ENCODE measurements at places on chromosomes 6 and 20.

- no peak for DNase-seq
Measured at GRCh38 chr20:30892541-30893345, 364.7 kb upstream of the DEFB115 start.

GRCh38 chr20:57078116-57078515, 188.3 kb downstream of the BMP7 start:
- DNase-seq: no peak

DNA sequence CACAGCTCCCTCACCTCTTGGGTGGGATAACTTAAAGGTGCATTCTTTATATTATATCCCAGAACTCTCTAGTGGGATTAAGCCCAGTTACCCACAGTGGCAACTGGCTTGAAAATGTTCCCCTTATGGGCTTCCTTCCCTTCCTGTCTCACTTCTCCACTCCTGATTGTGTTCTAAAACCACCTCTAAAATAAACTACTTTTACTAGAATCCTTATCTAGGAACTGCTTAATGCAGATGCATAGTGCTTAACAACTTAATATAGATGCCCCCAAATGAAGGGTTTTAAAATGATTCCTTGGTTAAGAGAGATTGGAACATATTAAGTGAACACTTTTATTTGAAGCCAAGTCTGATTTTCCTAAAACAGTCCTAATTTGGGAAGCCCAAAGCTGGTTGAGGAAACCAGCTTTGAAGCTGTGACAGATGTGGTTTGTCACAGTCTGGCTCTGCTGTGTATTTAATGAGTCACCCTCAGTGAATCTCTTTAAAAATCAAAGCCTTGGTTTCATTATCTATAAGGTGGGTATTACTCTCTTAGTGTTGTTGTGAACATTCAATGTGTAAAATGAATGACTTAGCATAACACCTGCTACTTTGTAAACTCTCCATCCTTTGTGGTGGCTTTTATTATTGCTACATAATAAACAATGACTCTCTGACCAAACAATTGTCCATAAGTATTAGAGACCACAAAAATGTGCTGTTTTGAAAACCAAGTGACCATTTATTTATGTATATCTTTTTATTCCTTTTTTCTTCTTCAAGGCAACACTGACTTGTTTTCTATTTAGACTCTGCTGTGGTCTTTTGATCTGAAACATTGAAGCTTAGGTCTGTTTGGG, 24.4 kb downstream of the PLCB1 start:
- no peak for DNase-seq

DNA sequence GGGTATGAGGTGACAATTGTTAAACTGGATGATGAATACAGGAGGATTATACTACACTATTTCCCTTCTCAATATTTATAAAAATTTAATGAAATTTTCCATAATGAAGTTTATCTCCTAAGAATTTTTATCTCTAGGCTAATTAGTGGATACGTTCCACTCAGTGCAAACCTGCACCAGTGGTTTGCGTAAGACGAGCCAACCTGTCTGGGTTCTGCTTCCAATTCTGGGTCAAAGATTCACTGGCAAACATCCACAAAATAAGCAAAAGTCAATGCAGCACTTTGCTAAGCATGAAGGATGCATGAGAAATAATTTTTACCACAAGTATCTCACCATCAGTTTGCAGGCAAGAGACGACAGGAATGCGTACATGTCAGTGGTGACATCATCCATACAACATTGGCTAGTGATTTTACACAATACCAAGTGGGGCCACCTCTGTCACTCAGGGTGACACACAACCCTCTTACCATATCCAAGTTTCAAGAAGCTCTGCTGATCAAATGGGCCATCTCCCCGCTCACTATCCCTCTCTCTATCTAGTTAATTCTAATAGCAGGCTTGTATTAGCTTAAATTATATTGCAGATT, 51.7 kb downstream of the FAM50B start:
- no peak for DNase-seq

GRCh38 chr6:37673436-37673835, 24.2 kb downstream of the MDGA1 start:
- no peak for DNase-seq

GRCh38 chr6:151160929-151161757, 78.6 kb upstream of the AKAP12 start:
- DNase-seq: no peak

- DNase-seq: no peak
Measured at GRCh38 chr20:63498960-63499337, at the start of gene EEF1A2. Gene EEF1A2, minus strand, starts transcription at chr20:63499083. Its CDS starts 1,320 bp downstream, at chr20:63497763.

DNA sequence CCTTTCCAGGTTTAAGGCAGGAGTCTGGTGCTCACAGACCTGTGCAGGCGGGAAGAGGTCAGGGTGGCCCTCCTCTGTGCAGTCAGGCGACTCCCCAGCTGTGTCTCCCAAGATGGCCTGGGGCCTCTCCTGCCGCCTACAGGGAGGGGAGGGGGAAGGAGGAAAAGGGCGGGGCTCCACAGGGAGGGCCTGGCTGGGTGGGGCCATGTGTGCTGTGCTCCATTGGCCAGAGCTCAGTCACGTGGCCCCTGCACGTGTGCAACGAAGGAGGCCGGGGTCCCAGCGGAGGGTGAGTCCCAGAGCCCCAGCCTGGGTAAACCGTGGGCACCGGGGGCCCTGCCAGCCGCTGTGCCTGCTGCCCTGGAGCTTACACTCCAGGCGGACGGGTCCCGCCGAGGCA, 211.6 kb downstream of the ZDHHC14 start:
- DNase-seq: no peak

DNA sequence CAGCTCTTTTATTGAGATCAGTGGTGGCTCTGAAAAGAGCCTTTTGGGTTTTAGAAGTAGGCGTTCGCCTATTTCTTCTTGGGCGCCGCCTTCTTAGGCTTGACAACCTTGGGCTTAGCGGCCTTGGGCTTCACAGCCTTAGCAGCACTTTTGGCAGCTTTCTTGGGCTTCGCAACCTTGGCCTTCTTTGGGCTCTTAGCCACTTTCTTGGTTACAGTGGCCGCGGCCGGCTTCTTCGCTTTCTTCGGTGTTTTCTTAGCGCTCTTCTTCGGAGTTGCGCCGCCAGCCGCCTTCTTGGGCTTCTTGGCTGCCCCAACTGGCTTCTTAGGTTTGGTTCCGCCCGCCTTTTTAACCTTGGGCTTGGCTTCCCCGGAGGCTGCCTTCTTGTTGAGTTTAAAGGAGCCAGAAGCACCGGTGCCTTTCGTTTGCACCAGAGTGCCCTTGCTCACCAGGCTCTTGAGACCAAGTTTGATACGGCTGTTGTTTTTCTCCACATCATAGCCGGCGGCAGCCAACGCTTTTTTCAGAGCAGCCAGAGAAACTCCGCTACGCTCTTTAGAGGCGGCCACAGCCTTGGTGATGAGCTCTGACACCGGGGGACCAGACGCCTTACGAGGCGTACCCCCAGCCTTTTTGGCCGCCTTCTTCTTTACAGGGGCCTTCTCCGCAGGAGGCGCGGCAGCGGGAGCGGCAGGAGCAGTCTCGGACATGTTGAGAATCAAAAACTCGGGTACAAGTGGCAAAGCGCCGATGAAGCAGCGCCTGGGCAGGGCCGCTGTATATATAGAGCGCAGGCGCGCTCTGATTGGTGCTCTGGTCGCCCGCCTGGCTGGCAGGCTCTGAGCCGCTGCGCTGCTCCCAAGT, 31.3 kb upstream of the HFE start:
- DNase-seq: peak; percentile 96

- no peak for DNase-seq
Measured at GRCh38 chr6:29696147-29697125, 15.5 kb upstream of the ZFP57 start.

GRCh38 chr6:114521926-114522325, 179.1 kb upstream of the HS3ST5 start:
- no peak for DNase-seq

DNA sequence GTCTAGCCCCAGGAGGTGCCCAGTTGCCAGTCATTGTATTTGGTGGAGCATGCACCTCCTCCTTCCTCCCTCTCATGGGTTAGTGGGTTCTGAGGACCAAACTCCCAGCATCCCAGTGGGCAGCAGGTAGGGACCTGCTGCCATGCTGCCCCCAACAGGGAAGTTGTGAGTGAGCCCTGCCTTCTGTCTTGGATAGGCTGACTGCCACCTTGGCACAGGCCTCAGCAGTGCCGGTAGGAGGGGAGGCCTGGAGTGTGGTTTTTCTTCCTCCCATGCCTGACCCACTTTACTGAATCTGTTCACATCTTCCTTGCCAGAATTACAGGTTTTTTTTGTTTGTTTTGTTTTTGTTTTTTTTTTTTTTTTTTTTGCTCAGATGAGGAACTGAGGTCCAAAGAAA, 24.5 kb downstream of the PLCG1 start:
- no peak for DNase-seq

DNA sequence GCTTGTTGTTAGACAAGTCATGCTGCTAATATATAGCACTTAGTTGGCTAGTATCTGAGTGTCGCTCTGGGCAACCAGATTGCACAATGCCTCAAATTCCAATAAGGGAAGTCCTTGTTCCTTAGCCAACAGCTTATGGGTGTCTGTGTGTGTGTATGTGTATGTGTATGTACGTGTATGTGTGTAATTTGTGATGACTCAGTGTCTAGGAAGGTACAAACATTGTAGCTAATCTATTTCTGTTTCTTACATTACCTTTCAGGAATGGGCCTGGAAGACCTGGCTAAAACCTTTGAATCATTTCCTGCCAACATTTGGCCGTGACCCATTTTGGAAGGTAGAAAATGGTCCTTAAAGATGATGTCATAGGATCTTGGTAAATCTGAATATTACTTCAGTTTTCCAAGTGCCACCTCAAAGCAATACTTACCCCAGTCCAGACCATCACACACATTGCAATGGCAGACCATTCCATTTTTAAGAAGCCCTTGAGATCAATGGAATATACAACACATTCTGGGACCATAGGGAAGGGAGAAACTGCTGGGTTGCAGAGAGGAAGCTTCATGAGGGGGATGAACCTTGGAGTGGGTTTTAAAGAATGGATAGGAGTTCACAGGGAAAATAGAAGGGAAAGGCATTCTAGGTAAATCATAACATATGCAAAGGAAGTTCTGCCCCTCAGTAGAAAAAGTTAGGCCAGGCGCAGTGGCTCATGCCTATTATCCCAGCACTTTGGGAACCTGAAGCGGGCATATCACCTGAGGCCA, 25.1 kb downstream of the NEDD9 start:
- DNase-seq: no peak

- DNase-seq: no peak
Measured at GRCh38 chr6:27674882-27675281, 202.0 kb upstream of the ZNF184 start.

DNA sequence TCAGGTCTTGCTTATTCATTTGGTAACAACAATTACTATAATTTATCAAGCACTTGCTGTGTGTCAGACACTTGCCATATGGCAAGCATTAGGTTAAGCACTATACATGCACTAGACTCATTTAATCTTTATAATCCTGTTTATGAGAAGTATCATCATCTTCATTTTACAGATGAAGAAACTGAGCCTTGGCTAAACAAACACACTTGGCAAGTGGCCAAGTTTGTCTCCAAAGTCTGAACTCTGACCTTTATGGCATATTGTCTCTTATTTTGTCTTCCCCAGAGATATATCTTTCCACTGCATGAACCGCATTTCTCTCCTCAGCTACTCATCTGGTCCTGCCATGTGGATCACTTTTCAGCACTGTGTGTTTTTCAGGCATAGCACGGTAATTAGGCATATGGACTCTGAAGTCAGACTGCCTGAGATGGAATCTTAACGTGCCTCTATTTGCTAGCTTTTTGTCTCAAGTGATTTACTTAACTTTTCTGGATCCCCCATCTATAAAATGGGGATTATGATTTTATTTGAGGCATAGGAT, 4.7 kb downstream of the ADGRF5 start:
- no peak for DNase-seq

DNA sequence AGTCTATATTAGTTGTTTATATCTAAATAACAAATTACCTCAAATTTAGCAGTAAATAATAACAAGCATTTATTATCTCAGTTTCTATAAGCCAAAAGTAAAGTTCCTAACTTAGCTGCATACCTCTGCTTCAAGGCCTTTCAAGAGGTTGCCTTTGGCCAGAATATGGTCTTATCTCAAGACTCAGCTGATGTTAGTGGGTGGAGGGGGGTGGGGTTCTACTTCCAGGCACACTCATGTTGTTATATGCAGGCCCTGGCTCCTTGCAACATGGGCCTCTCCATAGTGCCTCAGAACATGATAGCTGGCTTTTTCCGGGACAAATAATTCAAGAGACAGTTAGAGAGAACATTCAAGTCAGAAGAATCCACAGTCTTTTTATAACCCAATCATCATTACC, 266.0 kb downstream of the ADGRB3 start:
- DNase-seq: no peak

DNA sequence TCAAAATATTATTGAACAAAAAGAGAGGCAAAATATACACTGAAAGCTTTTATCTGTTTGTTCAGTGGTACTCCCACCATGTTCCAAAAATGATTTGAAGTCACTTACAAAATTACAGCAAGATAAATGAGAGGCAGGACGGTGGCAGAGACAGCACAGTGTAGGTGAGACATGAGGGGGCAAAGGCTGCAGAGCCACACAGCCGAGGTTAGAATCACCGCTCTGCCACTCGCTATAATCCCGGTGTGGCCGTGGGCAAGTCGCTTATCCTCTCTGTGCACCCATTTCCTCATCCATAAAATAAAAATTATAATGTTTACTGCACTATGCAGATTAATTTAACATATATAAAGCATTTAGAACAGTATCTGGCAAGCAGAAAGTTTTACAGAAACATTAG, 140.1 kb upstream of the BEND6 start:
- no peak for DNase-seq

- DNase-seq: peak; percentile 57
Measured at GRCh38 chr20:20712004-20712473, 405 bp downstream of the RALGAPA2 start.

DNA sequence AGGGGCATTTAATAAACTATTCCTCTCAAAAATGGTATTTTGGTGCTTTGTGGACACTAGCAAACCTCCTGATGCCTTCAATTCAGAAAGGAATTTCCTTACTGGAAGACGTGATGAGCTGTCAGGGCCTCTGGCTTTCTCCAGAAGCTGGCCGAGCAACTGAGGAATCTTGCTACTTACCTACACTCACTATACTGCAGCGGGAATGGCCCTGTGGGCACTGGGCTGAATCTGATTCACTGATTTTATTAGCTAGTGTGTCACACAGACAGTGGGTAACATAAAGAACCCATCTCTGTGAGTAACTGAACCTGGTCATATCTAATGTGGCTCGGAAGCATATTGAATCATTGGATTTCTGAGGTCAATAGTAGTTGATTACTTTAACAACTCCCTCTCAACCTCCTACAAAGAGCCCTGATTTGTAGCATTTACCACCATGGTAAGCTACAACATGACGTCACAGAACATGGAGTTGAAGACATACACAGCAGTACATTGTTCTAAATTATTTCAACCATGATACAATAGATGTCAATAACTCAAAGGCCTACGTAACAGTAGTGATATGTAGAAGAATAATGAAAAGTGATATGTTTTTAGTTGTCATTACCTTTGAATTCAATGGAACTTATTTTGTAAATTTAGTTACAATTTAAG, 232.1 kb downstream of the SYNE1 start:
- DNase-seq: no peak

- no peak for DNase-seq
Measured at GRCh38 chr6:89242574-89243330, 25.6 kb upstream of the GABRR1 start.

- DNase-seq: no peak
Measured at GRCh38 chr6:83872386-83873118, 13.1 kb downstream of the CYB5R4 start.

All from activated CD8-positive, alpha-beta memory T cell treated with anti-CD3 and anti-CD28 coated beads, Interleukin-2, amount 50 U/mL, for 48 hours (primary cell).